Large intestine (tissue), 12 donors: ENCODE measurements at places on chromosomes 12 and 14. TPM values are rescaled to one million over a fixed set of nuclear protein-coding genes. Genes with fewer than 3 reads are reported as not detected.

BICDL1 gene
- polyA plus RNA-seq: 14.9 TPM

- DNase-seq: no peak
These were observed 24.0 kb downstream of the RTN1 start for GRCh38 chr14:59846595-59846994.

DNA sequence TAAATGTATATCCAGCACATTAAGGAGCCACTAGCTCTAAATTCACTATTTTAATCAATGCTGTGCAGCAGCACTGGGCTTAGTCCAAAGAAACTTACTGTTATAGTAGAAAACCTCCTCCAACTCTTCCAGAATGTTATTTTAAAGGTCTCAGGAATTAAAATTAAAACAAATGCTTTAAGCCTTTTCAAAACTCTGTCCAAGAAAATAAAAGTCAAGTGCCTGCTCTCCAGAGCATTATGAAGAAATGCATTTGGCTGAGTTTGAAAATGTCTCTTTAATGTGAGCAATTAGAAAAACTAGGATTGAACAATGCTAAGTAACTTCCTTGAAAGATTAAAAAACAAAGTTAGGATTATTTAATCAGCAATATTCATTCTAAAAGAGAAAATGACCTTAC lies 322.4 kb upstream of the DCN start:
- no peak for DNase-seq

DNA sequence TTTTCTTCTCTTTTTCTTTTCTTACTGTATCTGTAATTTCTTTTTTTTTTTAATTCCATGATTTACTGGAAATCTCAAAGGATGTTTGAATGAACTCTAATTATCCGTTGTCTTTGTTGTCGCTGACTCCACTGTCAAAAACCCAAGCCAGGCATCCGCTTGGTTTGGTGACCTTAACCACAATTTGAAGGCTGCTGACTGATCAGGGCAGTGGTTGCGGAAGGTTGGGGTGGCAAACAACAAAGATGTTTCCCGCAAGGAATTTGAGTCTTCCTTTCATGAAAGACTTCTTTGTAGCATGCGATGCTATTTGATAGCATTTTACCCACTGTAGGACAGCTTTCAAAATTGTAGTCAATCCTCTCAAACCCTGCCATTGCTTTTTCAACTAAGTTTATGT lies 1013.8 kb downstream of the DIO2 start:
- no peak for DNase-seq
